ENCODE measurements at places on chromosomes 1 and 21.

GRCh38 chr1:246448373-246448772, 58.7 kb downstream of the SMYD3 start:
- DNase-seq = no peak
- H3K27me3 ChIP-seq = no peaks in the 10 kb centered on the region
- H3K4me3 ChIP-seq = no peak overlapping the region
- no peak overlapping the region for H3K27ac ChIP-seq
- no peaks in the 10 kb centered on the region for H3K4me1 ChIP-seq

- H3K4me1 ChIP-seq = no peaks in the 10 kb centered on the region
- H3K27me3 ChIP-seq = no peaks in the 10 kb centered on the region
- no peak overlapping the region for H3K27ac ChIP-seq
These were observed 413 bp downstream of the UBL4B start for GRCh38 chr1:110112656-110113055.

GRCh38 chr21:27466140-27466539, 499.3 kb upstream of the ADAMTS5 start:
- H3K4me3 ChIP-seq = no peak overlapping the region
- no peak for DNase-seq
- no peak overlapping the region for H3K27ac ChIP-seq
- no peaks in the 10 kb centered on the region for H3K27me3 ChIP-seq
- no peaks in the 10 kb centered on the region for H3K4me1 ChIP-seq
- H3K36me3 ChIP-seq = no peaks in the 10 kb centered on the region

- peaks cover 7% of the 10 kb centered on the region for H3K27me3 ChIP-seq
- H3K4me3 ChIP-seq = no peak within 1 kb of the TSS
- no peak for DNase-seq
- peaks cover 14% of the 10 kb centered on the region for H3K4me1 ChIP-seq
- H3K27ac ChIP-seq = no peak within 1 kb of the TSS
- H3K36me3 ChIP-seq = no peaks in the 10 kb centered on the region
These were observed at the start of gene RBP7 for GRCh38 chr1:9996624-9997582. TSS of gene RBP7 (plus strand) at chr1:9997228. CDS start at chr1:9997259, 31 bp downstream.

- no peaks in the 10 kb centered on the region for H3K36me3 ChIP-seq
- H3K4me1 ChIP-seq = peaks cover 7% of the 10 kb centered on the region
- no peak overlapping the region for H3K4me3 ChIP-seq
- DNase-seq = no peak
These were observed 1.0 kb downstream of the EPHA10 start for GRCh38 chr1:37763791-37764413.

GRCh38 chr1:179807691-179808485, 64.8 kb downstream of the FAM163A start:
- no peak for DNase-seq
- H3K27ac ChIP-seq = no peak overlapping the region
- H3K27me3 ChIP-seq = no peaks in the 10 kb centered on the region
- no peaks in the 10 kb centered on the region for H3K36me3 ChIP-seq
- H3K4me1 ChIP-seq = no peaks in the 10 kb centered on the region

DNA sequence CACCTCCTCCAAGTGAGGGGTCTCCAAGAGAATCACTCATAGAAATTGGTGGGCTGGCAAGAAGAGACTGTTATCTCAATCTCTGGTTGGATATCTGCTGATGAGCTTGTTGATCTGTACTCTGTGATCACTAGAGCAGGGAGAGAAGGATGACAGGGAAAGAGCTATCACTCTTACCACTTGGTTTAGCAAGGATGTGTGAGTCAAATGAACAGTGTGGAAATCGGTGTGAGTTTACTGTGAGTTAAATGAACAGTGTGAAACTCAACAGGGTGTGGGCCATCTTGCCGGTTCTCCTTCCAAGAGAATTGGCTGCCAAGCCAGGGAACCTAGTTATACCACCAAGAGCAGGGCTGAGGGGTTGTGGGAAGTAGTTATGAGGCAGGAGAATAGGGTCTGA, 33.3 kb upstream of the CD1D start:
- no peaks in the 10 kb centered on the region for H3K27me3 ChIP-seq
- DNase-seq = no peak
- H3K36me3 ChIP-seq = no peaks in the 10 kb centered on the region
- H3K4me3 ChIP-seq = no peak overlapping the region
- peaks cover 8% of the 10 kb centered on the region for H3K4me1 ChIP-seq

DNA sequence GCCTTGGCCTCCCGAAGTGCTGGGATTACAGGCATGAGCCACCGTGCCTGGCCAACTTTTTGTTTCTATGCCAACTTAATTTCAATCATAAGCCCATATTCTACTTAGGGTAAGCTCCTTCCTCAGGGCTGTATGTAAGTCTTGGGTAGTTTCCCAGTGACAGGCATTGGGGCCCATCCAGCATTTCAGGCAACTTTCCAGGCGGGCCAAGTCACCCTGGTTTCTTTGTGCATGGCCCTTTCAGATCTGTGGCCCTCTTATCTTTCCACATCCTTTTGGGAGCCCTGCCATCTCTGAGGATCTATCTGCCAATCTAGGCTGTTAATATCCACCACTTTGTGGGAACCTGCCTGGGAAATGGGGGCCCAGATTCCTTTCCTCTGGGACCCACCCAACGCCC, 58.7 kb downstream of the TNN start:
- no peak for DNase-seq
- H3K27me3 ChIP-seq = no peaks in the 10 kb centered on the region
- no peak overlapping the region for H3K27ac ChIP-seq

GRCh38 chr1:3304246-3304645, 150.2 kb upstream of the ARHGEF16 start:
- H3K4me1 ChIP-seq = no peaks in the 10 kb centered on the region
- no peak overlapping the region for H3K27ac ChIP-seq
- H3K36me3 ChIP-seq = no peaks in the 10 kb centered on the region

DNA sequence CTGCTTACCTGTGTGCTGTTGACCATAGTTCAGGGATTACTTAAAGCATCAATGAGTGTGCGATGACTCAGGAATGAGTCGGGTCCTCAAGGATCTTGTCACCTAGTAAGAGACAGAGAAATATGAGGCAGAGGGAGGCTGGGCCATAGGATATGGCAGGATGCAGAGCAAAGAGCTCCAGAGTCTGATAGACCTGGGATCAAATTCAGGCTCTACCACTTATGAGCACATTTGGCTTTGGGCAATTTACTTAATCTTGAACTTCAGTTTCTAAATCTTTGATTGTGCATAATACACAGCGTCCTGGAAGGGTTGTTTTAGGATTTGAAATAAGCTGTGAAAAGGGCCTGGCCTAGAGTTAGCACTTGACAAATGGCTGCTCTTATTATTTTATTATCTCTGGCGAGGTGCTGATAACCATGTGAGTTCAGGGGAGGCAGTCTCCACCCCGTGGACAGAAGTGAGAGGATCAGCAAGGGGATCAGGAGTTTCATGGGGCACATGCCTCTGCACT, 94.5 kb downstream of the ROR1 start:
- H3K27me3 ChIP-seq = no peaks in the 10 kb centered on the region
- H3K4me3 ChIP-seq = no peak overlapping the region
- H3K36me3 ChIP-seq = no peaks in the 10 kb centered on the region

DNA sequence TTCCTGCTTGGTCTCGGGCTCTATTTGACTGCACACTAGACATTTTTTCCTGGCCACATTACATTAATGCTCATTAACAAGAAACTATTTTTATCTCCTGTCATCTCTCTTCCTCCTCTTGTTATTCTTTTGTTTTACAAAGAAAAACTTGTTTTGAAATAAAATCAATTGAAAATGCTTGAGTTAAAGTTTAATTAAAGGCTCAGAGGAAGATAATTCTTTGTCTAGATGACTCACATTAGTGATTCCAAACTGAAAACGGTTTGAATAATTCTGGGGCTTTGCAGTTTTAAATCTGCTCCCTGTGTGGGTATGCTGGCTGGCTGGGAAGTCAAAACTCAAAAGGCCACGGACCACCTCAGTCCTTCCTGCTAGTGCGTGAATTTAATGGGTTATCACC, 29.6 kb downstream of the RGS5 start:
- DNase-seq = no peak
- no peak overlapping the region for H3K4me3 ChIP-seq
- no peaks in the 10 kb centered on the region for H3K27me3 ChIP-seq
- H3K27ac ChIP-seq = no peak overlapping the region
- no peaks in the 10 kb centered on the region for H3K4me1 ChIP-seq
- H3K36me3 ChIP-seq = no peaks in the 10 kb centered on the region

- no peaks in the 10 kb centered on the region for H3K27me3 ChIP-seq
- no peaks in the 10 kb centered on the region for H3K36me3 ChIP-seq
- H3K4me3 ChIP-seq = no peak overlapping the region
- DNase-seq = no peak
- no peaks in the 10 kb centered on the region for H3K4me1 ChIP-seq
- no peak overlapping the region for H3K27ac ChIP-seq
These were observed 106.4 kb upstream of the PBX1 start for GRCh38 chr1:164452549-164452948.
